ENCODE measurements at places on chromosomes 7 and 10.
A peak's percentile ranks its signal among the peaks of the same experiment; 100 is the strongest.

GRCh38 chr7:106190589-106191330, 78.6 kb upstream of the SYPL1 start:
- no peak for DNase-seq

- no peak for DNase-seq
Measured at GRCh38 chr7:11327633-11328032, 354.0 kb downstream of the PHF14 start.

DNA sequence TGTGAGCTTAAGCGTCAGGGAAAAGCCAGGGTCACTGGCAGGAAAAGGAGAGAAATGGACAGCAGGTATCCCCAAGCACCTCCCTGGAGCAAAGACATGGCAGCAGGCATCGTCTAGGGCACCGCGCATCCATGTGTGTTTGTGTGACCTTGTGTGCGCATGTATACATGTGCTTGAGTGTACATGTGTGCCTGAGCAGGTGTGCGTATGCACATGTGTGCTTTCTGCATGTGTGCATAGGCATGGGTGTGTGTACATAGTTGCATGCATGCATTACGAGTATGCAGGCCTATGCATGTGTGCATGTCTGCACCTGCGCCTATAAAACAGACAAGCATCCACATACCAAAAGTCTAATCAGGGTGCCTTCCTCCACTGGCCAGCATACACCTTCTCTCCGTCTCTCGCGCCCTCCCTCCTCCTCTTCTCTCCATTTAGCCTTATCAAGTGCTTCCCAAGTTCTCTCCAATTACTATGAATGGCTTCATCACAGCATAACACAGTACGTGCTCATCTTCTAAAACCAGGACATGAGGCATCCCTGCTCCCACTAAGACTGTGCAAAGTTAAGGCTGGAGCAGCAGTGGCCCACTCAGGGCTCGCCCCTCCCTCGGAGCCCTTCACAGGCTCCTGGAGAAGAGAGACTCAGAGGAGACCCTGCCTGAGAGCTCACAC, 30.6 kb downstream of the RASGEF1A start:
- no peak for DNase-seq

DNA sequence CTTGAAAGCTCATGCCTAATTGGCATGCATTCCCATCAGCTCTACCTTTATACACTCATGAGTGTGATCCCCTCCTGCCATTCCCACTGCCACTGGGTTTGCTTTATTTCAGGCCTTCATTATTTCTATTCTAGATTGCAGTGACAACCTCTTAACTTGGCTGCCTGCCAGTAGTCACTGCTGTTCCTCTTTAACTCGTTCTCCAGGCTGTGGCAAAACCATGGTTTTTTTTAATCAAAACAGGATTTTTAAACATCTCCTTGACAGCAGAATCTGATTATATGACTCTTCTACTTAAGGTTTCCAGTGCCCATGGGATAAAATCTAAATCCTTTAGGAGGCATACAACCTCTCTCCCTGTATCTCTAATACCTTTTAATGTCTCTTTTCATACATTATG, 223.7 kb upstream of the PCDH15 start:
- DNase-seq = no peak

- no peak for DNase-seq
Measured at GRCh38 chr10:119263951-119264617, 56.7 kb downstream of the GRK5 start.

- DNase-seq = no peak
Measured at GRCh38 chr7:42456267-42456666, 219.3 kb upstream of the GLI3 start.

DNA sequence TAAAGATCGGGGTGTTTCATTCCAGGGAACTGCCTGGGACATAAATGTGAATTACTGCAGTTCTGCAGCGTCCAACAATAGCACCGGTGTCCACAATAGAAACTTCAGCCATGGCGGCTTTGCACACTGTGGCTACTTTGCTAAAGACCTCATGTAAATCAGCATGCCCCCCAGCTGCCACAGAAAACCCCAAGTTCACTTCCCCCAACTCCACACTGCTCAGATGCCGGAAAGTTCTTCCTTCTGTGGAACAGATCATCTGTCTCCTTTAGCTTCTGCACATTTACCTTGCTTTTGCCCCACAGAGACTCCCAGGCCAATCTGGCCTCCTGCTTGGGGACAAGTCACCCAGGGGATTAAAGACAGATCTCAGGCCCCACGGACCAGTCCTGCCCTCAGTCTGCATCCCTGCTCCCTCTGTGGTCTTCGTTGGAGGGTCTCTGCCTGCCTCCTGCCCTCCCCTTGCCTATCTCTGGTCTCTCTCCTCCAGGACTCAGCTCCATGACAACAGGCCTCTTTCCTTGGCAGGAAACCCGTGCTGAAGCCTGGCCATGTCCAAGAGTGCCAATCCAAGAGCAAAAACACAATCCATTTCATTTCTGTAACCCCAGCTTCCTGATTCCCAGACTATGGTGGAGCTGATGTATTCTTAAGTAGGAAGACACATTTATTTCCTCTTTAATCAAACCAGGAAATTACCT, 403.2 kb downstream of the RPS24 start:
- no peak for DNase-seq

GRCh38 chr10:33534416-33534815, 199.9 kb upstream of the NRP1 start:
- DNase-seq = no peak

DNA sequence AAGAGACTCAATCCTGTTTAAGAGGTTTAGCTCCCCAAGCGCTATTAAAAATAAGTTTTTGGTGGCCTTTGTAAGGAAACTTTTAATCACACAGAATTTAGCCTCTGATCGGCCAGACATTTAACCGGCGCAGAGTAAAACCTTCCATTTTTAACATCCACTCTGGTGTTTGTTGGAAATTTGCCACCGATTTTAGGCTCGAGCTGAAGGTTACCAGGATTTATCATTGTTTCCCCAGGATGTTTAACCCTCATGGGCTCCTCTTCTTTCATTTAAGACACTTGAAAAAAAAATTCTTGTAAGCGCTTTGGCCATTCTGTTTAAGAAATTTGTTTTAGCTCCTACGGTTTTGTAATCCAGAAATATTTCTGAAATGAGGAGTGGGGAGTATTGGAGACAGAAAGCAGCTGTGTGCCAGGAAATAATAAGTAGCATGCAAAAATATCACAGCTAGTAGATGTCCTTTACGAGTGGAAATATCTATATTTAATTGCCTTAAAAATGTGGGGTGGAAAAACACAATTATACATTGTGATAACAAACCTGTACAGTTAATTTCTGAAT, 3.4 kb downstream of the NEUROD6 start:
- DNase-seq = no peak

- DNase-seq = no peak
Measured at GRCh38 chr10:79985481-79986072, 36.7 kb upstream of the SFTPD start.

DNA sequence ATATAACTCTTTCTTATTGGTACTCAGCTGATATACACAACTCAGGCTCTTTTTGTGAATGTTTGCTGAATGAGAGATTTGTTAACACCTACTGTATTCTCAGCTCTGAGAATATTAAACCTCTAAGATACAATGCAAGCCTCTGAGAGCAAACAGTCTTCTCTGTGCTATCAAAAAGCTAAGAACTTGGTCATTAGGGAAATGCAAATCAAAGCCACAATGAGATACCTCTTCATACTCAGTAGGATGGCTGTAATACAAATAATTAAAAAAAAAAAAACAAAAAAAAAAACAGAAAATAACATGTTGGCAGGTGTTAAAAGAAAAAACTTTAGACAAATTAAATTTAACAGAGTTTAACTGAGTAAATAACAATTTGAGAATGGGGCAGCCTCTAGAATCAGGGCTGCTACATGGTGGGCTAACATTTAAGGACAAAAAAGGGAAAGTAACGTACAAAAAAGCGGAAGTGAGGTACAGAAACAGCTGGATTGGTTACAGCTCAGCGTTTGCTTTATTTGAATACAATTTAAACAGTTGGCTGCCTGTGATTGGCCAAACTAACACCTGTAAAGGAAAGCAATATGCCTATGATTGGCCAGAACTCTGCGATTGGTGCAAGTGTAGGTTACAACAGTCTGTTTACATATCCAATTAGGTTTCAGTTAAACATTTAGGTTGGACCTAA, 14.8 kb upstream of the MTURN start:
- no peak for DNase-seq

DNA sequence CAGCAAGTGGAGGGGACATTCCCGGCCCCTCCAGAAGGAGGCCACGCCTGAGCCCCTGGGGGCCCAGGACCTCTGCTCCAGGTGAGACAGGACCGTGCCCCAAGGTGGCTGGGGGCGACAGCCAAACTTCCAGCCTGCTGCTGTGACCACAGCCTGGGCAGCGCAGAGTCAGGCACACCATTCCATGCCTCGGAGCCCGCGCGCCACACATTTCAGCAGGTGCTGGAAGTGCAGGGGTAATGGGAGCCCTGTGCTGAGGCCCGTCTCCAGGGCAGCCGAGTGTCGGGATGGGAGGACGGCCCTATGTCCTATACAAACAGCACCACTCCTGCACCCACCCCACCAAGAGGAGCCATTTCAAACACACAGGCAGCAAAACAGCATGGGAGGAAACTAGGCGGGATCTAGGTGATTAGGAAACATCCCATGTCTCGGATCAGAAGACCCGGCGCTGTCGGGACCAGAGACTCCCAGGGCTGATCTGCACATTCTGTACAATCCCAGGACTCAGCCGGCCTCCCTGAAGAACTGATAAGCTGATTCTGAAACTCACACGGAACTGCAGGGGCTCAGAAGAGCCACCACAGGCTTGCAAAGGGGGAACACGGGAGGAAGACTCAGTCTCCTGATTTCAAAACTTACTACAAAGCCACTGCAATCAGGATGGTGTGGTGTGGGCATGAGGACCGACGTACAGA, 272.3 kb downstream of the ELFN1 start:
- no peak for DNase-seq

- DNase-seq = no peak
Measured at GRCh38 chr10:6601246-6601805, 21.2 kb upstream of the PRKCQ start.

GRCh38 chr7:93890464-93891068, at the start of gene TFPI2:
Gene TFPI2, minus strand, starts transcription at chr7:93890753. Its CDS starts 75 bp downstream, at chr7:93890678.
- peak; percentile 83 for DNase-seq

- DNase-seq = no peak
Measured at GRCh38 chr7:112137141-112138101, 68.8 kb downstream of the DOCK4 start.

DNA sequence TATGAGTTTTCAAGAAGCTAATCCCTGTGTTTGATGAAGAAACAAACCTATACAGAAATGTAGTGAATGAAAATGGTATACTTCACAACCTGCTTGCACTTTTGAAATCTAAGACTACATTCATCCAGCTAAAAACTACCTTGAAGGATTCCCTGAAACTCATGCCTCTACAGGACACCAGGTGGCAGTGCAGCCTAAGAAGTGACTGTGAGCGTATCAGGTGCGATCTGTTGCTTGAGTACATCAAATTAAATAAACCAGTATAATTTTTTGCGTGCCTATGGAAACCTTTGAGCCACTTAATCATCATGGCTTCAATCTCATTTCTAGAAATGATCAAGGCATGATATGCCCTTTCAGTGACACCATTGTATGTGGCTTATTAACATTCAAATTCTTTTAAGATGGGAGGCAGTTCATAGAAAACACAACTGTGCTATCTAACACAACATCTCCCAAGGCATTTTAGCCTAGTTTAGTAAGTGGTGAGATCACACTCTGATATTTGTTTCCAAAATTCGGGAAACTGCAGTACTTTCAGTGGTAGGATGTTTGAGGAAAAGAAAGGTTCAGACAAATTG, 57.4 kb downstream of the PPP1R17 start:
- peak; percentile 73 for DNase-seq

Measured in IMR-90 (cell line).